Stimulated activated CD8-positive, alpha-beta memory T cell treated with anti-CD3 and anti-CD28 coated beads, Interleukin-7, amount 100 ng/mL, for 1 hour (primary cell): ENCODE measurements at places on chromosomes 16 and 17.

DNA sequence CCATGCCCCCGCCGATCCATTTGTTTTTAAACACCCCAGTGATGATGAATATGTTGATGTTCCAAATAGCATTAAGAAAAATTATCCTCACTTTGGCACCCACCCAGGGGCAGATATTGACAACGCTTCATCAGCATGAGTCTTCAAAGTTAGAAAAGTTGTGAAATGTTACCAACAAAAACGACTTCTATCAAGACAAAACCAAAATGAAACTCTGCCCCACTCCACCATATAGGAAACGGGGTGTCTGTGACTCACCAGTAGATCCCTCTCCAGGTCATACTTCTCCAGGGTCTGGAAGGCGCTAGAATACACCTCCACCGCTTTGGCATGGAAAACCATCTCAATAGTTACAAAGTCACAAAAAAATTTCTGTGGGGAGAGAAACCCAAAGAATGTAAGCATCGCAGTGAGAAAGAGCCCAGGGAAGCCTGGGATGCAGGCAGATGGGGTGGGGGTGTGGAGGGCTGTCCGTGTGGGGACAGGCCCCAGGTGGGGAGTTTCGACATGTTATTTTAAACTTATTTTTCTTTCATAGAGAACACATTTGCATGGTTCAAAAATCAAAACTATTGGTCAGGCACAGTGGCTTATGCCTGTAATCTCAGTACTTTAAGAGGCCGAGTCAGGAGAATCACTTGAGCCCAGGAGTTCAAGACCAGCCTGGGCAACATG is 10.2 kb downstream of the CIBAR2 start:
- no peak for DNase-seq

- no peak for DNase-seq
These were observed 415 bp upstream of the FLOT2 start for GRCh38 chr17:28897769-28898526.

GRCh38 chr16:80989801-80990200 is 16.9 kb downstream of the CMC2 start:
- no peak for DNase-seq

- DNase-seq, result no peak
These were observed 35.4 kb downstream of the CMTM4 start for GRCh38 chr16:66661210-66661560.

GRCh38 chr17:30236766-30237165 is 1.3 kb upstream of the SLC6A4 start:
- no peak for DNase-seq

DNA sequence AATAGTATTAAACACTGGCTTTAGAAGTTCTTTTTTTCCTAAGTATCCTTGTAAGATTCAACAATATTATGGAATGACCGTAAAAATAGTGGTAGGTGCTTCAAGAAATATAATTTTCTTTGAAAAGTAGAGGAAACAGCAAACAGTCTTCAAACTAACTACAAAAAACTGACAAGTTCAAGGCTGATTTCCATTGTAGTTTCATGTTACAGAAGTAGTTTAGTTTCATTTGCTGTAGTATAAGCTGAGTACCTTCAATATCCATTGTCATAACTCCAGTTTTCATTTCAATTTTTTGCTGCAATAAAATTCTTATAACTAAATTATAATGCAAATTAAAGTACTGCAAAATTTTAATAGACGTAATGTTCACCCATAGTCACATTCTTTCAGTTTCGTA is 19.3 kb downstream of the PHKB start:
- no peak for DNase-seq

DNA sequence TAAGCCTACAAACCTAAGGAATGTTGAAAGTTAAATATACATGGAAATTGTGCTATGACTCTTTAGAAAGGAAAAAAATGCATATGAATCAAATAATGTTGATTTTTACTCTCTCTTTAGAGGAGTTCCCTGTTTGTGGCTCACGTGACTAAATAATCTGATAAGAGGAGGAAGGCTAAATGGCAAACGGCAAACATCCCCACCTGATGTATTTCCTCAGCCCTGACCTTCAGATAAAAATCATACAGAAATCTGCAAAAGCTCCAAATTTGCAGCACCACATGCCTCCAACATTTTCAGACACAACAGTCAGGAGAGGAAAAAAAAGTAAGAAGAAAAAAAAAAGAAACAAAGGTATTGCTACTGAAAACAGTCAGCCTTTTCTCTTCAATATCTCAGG is 423.0 kb upstream of the PSMD7 start:
- DNase-seq, result no peak

DNA sequence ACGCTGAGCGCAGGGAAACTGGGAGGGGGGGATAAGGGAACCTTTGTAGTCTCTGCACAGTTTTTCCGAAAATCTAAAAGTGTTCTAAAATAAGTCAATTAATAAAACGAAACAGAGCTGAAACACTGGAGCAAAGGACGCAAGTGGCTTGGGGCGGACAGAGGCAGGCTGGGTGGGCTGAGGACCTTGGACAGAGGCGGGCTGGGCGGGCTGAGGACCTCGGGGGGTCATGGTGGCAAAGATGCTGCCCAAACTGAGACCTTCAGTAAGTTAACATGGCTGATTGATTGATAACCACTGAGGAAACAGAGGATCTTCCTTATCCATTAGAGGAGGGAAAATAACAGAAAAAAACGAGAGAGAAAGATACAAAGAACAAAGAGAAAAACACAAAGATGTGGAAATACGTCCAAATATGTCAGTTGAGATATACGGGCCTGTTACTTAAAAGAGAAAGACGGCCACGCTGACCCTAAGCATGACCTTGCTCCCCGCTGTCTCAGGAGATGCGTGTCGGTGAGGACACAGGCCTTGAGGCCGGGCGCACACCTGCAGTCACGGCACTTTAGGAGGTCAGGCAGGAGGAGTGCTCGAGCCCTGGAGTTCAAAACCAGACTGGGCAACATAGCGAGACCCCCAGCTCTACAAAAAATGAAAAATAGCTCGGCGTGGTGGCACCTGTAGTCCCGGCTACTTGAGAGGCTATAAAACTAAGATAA is 76.1 kb upstream of the GNG13 start:
- no peak for DNase-seq

DNA sequence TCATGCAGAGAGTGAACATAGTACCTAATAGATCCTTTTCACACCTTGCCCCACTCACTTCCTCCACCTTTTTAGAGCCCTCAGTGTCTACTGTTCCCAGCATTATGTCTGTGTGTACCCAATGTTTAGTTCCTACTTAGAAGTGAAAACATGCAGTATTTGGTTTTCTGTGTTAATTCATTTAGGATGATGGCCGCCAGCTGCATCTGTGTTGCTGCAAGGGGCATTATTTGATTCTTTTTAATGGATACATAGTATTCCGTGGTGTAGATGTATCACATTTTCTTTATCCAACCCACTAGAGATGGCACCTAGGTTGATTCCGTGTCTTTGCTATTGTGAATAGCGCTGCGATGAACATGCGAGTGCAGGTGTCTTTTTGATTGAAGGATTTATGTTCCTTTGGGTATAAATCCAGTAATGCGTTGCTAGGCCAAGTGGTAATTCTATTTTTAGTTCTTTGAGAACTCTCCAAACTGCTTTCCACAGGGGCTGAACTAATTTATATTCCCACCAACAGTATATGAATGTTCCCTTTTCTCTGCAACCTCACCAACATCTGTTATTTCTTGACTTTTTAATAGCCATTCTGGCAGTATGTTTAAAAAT is 47.1 kb downstream of the HLF start:
- DNase-seq, result no peak

- DNase-seq, result no peak
These were observed 15.5 kb upstream of the RBFOX3 start for GRCh38 chr17:79626156-79626890.

GRCh38 chr17:31373150-31374093 is 18.1 kb upstream of the RAB11FIP4 start:
- no peak for DNase-seq

DNA sequence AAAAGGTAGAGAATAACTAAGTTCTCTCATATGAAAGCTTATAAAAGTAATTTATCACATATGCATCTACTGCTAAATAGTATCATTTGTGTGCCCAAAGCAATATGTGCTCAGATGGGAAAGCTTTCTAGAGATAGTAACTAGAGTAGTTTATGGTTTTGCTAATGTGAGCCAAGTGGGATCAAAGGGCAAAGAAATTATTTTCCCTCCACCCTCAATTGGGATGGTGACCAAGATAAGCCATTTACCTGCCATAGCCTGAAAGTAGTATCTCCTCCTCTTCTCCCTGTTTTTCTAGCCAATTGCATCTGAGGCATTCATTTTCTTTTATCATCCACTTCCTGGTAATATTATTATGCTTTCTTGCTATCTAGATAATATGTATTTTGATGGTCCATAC is 41.9 kb upstream of the KCNJ16 start:
- DNase-seq, result no peak
